ENCODE measurements at places on chromosomes 12 and 14.

- no peak for DNase-seq
Observed at GRCh38 chr12:126883697-126884096, 1383.3 kb upstream of the TMEM132C start.

DNA sequence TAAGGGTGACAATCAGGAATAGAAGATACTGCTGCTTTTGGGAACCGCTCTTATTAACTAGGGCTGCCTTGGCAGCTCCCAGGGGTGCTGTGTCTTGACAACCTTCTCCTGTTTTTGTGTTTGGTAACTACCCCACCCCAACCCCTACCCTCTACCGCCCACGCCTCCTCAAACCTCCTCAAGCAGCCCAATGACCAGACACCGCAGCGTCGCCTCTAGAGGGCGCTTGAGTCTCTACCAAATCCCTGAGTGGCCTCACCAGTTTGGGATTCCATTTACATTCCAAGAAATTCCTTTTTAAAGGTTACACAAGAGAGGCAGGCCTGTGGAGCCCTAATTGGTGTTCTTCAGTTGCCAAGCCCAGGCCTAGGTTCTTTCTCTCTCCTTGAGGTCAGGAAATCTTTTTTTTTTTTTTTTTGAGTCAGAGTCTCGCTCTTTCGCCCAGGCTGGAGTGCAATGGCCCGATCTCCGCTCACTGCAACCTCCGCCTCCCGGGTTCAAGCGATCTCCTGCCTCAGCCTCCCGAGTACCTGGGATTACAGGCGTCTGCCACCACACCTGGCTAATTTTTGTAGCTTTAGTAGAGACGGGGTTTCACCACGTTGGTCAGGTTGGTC, 72.4 kb upstream of the USP44 start:
- no peak for DNase-seq

- no peak for DNase-seq
Observed at GRCh38 chr12:119704065-119704747, 36.3 kb downstream of the PRKAB1 start.

DNA sequence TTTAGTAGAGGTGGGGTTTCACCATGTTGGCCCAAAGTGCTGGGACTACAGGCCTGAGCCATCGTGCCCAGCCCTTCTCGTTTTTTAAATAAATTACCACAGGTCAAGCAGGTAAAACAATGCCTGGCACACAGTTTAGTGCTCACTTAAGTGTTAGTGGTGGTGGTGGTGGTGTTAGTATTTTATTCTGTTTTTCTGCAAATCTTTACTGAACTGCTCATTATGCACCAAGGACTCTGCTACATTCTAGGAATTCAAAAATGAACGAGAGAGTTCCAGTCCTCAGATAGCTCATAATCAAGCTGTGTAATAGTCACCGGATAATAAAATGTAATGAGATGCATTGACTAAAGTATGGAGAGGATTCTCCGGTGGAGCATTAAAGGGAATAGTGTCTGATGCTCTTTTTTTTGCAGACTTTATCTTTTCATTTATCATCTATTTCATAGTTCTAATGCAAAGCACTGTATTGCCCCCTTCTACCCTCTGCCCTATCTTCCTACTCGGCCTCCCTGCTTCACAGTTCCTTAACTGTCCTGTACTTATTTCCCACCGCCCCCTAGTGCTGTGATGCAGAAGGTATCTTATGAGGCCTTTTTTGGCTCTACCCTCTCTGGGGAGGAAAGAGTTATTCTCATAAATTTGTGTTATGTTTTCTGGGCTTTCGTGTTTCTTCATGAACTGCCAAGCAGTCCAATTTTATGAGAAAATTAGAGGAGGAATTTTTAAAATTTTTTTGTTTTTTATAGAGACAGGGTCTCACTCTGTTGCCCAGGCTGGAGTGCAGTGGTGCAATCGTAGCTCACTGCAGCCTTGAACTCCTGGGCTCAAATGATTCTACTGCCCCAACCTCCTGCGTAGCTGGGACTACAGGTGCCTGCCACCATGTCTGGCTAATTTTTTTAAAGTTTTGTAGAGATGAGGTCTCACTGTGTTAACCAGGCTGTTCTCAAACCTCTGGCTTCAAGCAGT, 1.0 kb downstream of the ITFG2 start:
- DNase-seq, result no peak
